ENCODE measurements at places on chromosomes 4 and X. TPM values are rescaled to one million over a fixed set of nuclear protein-coding genes. Genes with fewer than 3 reads are reported as not detected.

The TGIF2LX gene
- not detected for total RNA-seq

The SSX2B gene
- total RNA-seq, result not detected

The C4orf46 gene
- 3.3 TPM for total RNA-seq

The AKAP17A gene
- total RNA-seq, result 37.0 TPM

The ARMCX2 gene
- 33.0 TPM for total RNA-seq

The TAF7L gene
- 0.17 TPM for total RNA-seq

The TMPRSS11D gene
- total RNA-seq, result not detected

The PCDH18 gene
- total RNA-seq, result 169 TPM

The GPC4 gene
- 9.8 TPM for total RNA-seq

The CNKSR2 gene
- total RNA-seq, result 17.6 TPM

The ADH1C gene
- 51.7 TPM for total RNA-seq

The PABPC5 gene
- 4.2 TPM for total RNA-seq

The WDR17 gene
- total RNA-seq, result 1.3 TPM

The LGI2 gene
- total RNA-seq, result 1.7 TPM

The PITX2 gene
- not detected for total RNA-seq

The PPP4R3C gene
- not detected for total RNA-seq

The LAS1L gene
- 28.6 TPM for total RNA-seq

The GRIA3 gene
- 1.9 TPM for total RNA-seq

The RBMXL3 gene
- not detected for total RNA-seq

The MAGEA11 gene
- not detected for total RNA-seq

The MAMLD1 gene
- 11.7 TPM for total RNA-seq

The NPY2R gene
- 0.65 TPM for total RNA-seq

The S100G gene
- total RNA-seq, result not detected

The TMEM144 gene
- total RNA-seq, result 23.8 TPM

The SSX2 gene
- not detected for total RNA-seq

The CYLC1 gene
- total RNA-seq, result not detected
